Left kidney (tissue), 8 donors: ENCODE measurements at places on chromosomes 12 and 14. TPM values are rescaled to one million over a fixed set of nuclear protein-coding genes. Genes with fewer than 3 reads are reported as not detected.

DNA sequence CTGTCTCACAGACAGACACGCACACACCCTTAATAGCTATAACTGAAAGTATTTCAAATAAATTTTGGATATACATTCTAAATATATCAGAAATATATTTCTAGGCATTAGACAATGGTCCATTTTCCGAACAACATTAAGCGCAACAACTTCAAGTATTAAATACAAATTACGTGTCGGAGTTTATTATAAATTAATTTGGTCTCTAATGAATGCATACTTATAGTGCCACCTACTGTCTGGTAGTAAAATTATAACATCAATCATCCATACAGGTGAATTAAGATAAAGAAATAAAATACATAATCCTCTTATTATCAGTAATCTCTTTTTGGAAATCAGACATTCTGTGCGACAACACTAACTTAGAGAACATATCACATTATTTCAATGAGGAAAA, 27.2 kb upstream of the CMAS start:
- DNase-seq: no peak

GRCh38 chr12:58915634-58916033, 4.7 kb downstream of the LRIG3 start:
- peak; percentile 79 for DNase-seq

- no peak for DNase-seq
Observed at GRCh38 chr14:87628780-87629179, 364.2 kb downstream of the GALC start.

- no peak for DNase-seq
Observed at GRCh38 chr14:90517076-90517841, 120.4 kb downstream of the CALM1 start.

DNA sequence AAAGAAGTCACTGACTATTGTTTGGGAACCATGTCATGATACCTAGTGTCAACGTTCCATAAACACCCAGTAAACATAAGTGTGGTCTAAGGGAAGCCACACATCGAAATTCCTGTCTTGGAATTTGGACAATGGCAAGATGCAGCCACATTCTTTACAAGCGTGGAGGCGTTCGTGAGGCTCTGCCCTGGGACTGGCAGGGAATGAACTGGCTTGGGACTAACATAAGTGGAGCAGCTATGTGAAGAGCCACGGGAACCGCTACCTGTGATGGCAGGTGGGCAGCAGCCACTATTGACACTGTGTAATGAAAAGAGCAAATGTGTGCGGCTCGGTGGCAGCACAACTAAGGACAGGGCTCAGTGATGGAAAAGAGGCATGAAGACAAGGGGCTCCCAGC, 10.0 kb upstream of the NRIP2 start:
- DNase-seq: no peak

- no peak for DNase-seq
Observed at GRCh38 chr12:3274664-3275063, 197.5 kb downstream of the TSPAN9 start.

The IL31 gene
- not detected for polyA plus RNA-seq

The ATXN7L3B gene
- 89.5 TPM for polyA plus RNA-seq
